ENCODE measurements at places on chromosomes 13 and 19. TPM values are rescaled to one million over a fixed set of nuclear protein-coding genes. Genes with fewer than 3 reads are reported as not detected.

GRCh38 chr13:81872581-81872980 is 1531.7 kb upstream of the SPRY2 start:
- DNase-seq: no peak

Gene NANOS3
- not detected for total RNA-seq

GRCh38 chr13:65460136-65460535 is 1770.0 kb downstream of the PCDH9 start:
- DNase-seq: no peak

GRCh38 chr19:43581467-43581866 is 5.9 kb downstream of the PINLYP start:
- no peak for DNase-seq

DNA sequence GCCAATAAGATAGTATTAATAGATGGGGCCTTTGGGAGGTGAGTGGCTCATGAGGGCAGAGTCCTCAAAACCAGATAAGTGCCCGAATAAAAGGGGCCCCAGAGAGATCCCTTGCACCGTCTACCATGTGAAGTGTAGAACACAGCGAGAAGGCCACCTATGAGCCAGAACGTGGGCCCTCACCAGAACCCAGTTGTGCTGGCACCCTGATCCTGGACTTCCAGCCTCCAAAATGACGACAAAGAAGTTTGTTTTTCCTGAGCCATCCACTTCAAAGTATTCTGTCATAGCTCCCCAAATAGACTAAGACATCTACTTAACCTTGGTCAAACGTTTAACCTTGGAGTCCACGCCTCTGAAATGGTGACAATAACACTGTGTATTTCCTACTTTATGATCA is 158.1 kb downstream of the EFNB2 start:
- DNase-seq: no peak

- DNase-seq: no peak
These were observed 21.5 kb downstream of the VWA8 start for GRCh38 chr13:41939398-41939797.

- DNase-seq: no peak
These were observed 7.9 kb downstream of the TUBA3C start for GRCh38 chr13:19173752-19174151.

DNA sequence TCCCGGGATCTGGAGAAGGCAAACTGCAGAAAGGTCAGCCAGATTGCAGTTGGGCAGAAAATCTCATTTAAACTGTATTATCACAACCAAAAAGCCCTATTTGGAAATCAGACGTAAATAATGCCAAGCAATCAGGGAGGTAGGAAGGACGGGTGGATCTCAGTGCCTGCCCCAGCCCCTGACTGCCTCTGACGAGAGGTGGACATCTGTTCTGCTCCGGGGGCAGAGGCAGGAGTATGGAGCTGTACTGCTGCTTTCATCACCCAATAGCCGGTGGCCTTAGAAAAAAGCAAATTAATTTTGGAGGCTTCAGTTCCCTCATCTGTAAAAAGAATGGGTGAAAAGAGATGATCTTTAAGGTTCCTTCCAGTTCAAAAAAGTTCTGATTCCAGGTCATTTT is 43.6 kb upstream of the WASF3 start:
- no peak for DNase-seq

- DNase-seq: no peak
These were observed 110.8 kb downstream of the PTPRS start for GRCh38 chr19:5229778-5230335.

- DNase-seq: no peak
These were observed 446.0 kb downstream of the EFNB2 start for GRCh38 chr13:106089261-106089980.

- DNase-seq: no peak
These were observed 396 bp downstream of the RTN2 start for GRCh38 chr19:45496349-45496953.

DNA sequence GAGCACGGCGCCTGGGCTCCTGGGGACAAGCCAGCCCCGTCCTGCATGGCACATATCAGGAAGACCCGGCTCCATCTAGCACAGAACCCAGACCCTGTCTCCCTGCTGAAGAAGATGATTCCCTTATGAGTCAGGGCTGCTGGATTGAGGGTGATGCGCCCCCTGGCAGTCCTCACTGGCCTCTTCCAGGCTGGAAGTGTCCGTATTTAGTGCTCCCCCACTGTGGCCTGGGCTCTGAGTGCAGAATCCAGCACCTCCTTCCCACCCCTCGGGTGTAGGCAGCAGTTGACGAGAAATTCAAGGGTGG is 14.9 kb downstream of the COMP start:
- no peak for DNase-seq

Gene SYCN
- not detected for total RNA-seq

Gene CCDC169
- 17.8 TPM for total RNA-seq

DNA sequence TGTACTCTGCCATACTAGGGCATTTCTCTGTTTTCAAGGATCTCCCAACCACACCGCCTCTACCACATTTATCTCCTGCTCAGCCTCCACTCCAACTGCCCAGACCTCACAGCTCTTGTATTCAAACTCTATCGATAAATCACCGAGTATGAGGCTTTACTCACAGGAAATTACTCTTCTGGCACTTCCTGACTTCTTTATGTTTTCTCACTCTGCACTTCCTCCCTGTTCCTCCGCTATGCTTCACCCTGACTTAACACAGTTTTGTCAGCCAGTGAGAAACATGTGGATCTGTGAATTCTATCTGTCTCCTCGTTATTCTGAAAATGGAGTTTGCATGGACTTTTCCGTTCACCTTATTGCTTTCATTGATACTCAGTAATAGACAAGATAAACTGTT is 2.6 kb upstream of the CARD8 start:
- DNase-seq: no peak

- DNase-seq: no peak
These were observed 22.8 kb upstream of the UPF3A start for GRCh38 chr13:114258589-114258988.

Gene AMH
- total RNA-seq: 1.3 TPM

DNA sequence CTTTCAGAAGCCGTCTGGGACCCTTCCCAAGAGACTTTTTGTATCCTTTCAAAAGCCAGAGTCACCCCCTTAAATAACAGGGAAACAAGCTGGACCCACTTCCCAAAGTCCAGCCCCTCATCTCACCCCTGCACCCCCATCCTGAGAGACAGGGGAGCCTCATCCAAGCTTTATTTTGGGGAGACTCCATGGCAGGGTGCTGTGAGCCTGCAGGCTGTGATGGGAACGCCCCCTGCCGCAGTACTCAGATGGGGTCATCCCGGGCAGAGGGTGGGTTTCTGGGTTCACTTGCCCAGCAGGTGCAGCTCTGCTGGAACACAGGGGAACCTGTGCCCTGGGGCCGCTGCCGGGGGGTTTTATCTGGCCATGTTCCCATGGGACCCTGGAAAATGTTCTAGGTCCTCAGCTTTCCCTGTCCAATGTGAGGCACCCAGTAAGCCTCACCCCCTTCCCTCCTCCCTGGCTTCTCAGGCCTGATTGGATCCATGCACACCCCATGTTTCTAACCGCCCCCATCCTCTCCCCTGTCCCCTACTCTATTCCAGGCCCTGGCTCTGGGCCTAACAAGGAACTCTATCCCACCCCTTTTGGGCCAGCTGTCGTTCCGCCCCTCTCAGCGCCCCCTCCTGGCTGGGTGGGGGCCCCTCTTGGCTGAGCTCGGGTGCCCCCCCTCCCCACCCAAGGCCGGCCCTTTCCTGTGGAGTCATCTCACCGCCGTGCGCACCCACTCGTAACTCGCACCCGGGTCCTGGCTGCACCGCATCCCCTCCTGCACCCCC is 1.0 kb downstream of the HIF3A start:
- DNase-seq: peak; percentile 89

Gene FAM174C
- total RNA-seq: 47.5 TPM

Gene IRGC
- not detected for total RNA-seq

Data from ureter (tissue), 1 donor.